ENCODE measurements at places on chromosomes 6 and 20.
A peak's percentile ranks its signal among the peaks of the same experiment; 100 is the strongest.

DNA sequence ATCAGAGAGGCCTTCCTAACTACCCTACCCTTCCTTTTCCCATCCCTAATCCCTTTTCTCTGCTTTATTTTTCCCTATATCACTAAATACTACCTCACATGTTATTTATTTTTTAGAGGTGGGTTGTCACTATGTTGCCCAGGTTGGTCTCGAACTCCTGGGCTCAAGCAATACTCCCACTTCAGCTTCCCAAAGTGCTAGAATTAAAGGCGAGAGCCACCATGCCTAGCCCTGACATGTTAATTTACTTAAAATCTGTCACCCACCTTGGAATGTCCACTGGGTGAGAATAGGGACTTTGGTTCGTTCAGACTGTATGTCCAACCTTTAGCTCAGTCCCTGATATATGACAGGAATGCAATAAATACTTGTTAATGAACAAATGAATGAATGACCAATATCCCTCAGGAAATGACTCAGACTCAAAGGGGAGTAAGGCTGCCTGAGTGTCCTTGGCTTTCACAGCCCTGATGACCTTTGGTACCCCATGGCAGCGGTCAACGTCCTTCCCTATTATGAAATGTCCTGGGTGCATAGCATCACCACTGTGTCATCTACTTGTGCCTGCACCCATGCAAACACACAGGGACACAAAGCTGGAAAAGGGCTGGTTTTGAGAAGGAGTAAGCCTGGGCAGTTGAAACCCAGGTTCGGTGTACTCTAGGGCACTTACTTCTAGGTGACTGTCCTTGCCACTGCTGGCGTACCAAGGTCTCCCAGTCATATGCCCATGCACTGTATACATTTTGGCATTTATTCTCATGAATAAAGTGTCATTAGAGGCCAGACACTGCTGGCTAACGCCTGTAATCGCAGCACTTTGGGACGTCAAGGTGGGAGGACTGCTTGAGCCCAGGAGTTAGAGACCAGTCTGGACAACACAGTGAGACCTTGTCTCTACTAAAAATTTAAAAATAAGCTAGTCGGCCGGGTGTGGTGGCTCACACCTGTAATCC lies 26.5 kb downstream of the BCL2L1 start:
- DNase-seq: no peak

- DNase-seq: no peak
Measured at GRCh38 chr6:138785079-138785478, 10.8 kb upstream of the ECT2L start.

DNA sequence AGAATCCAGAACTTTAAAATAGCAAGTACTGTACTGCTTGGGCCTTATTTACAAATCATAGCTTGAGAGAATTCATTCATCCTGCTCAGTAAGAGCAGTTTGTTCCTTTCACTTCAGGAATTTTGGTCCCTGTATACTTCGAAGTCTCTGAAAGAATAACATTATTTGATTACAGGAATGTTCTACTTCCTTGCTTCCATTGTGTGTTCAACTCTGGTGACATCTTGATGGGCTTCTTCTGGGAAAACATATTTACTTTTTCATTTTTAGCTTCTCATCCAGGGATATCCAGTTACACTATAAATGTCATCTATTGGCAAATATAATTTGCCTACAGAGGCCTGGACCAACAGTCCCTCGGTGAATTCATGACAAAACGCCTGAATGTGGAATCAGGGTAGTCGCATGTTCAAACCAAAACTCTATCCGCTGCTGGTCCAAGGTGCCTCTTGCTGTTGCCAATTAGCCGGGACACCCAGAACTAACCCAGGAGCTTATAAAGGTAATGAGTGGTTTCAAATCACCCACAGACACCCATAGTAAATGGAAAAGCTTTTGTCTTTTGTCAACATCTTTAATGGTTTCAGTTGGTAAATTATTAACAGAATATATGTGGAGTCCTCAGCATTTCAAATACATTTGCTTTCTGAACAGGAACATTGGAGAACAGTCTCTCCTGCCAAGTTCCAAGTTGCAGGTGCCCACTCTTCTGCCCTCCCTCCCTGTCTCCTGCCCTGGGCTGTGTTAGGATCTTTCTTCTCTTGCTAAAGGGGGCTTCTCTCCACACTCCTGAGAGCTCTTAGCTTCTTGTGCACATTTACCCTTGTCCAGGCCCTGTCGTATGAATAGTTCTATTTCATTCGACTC lies 162.5 kb upstream of the CITED2 start:
- DNase-seq: no peak

GRCh38 chr20:47492284-47492683 lies 9.4 kb upstream of the NCOA3 start:
- no peak for DNase-seq

DNA sequence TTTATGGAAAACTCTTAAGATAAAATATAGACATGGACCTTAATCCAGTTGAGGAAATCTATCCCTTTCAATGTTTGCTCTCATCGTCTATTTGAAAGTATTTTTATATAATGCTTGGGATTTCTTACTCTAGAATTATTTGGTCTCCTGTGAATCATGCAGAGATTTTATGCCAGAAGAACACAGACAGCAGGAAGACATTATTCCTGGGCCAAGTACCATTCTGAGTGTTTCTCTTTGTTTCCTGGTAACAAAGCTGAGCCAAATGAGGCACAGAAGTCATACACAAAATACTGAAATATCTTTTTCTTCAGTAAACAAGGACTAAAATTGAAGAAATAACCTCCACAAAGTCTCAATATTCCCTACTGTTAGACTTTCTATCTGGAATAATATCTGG lies 538.2 kb upstream of the EYS start:
- DNase-seq: no peak

DNA sequence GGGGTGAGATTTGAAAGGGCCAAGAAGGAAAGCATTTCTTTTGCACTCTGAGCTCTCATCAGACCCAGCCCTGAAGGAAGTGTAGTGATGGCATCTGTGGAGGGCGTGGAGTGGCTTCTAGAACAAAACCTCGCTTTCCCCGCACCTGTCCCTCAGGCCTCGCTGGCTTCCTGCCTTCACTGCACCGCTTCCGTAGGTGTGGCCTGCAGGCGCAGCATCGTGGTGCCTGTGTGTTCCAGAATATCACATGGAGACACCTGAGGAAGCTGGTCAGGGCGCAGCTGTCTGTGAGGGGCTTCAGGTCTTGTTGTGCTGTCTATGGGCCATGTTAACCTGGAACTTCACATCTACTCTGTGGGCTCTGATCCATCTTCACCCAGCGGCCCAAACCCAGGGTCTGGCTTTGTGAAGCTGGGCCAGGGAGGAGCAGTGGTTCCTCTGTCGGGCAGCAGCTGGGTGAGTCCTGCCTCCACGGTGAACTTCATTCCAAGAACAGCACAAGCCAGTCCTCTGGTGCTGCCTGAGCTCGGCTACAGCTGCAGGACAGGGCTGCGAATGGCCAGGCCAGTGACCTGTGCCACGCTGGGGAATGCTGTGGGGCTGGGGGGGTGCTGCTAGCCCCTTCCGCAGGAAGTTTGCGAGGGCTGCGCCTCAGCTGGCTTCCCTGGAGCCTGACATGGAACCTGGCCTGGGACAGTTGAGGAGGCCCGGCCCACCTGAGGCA lies 40.9 kb downstream of the DSTN start:
- peak; percentile 31 for DNase-seq

DNA sequence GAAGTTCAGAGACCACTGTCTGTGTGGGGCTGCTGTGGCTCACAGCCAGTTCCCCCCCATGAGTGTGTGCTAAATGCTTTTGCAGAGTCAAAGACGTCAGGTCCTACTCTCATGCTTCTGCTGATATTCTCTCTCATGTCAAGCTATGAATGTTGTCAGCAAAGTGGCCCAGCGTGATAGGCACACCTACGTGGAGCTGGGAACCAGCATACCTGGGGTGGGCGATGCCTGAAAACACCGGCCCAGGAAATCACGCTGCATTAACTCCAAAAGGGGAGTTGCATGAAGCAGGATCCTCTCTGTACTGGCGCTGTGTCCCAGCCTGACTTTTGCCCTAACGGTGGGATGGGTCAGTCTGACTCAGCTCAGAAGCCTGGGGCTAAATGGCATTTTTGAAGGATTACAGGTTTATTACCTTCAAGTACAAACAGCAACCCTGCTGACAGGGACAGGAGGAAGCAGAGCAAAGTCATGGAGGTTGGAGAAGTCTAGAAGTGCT lies 9.0 kb upstream of the MRPS10 start:
- DNase-seq: no peak

DNA sequence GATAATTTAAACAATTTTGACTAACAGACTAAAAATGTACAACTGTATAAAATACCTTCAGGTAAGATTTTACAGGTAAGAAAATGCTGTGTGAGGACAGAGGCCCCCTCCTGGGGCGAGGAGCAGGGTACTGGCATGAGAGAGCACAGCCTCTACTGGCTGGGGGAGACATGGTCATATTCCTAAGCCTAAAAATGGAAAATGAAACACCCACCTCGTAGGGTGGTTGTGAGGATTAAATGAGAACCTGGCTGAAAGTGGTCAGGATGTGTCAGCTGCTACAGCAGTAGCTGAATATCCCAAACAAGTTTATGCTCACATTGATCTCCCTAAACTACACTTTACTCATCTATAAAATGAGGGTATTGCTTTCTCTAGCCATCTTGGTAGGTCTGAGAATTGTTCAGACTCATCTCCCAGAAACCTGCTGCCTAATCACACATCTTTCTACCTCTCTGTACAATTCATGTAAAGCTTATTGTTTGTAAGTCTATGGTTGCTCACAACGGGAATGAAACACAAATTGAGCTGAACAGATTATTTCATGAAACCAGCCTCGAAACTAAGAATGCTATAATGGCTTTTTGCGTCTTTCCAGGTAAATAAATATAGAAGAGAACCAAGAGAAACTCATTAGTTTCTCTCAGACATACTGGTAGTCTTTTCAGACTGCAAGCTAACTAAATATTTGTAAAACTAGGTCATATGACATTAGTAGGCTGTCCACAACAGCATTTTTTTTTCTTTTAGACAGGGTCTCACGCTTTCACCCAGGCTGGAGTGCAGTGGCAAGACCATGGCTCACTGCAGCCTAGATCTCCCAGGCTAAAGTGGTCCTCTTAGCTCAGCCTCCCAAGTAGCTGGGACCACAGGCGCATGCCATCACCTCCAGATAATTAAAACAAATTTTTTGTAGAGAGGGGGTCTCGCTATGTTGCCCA lies 69.6 kb downstream of the POPDC3 start:
- DNase-seq: no peak

DNA sequence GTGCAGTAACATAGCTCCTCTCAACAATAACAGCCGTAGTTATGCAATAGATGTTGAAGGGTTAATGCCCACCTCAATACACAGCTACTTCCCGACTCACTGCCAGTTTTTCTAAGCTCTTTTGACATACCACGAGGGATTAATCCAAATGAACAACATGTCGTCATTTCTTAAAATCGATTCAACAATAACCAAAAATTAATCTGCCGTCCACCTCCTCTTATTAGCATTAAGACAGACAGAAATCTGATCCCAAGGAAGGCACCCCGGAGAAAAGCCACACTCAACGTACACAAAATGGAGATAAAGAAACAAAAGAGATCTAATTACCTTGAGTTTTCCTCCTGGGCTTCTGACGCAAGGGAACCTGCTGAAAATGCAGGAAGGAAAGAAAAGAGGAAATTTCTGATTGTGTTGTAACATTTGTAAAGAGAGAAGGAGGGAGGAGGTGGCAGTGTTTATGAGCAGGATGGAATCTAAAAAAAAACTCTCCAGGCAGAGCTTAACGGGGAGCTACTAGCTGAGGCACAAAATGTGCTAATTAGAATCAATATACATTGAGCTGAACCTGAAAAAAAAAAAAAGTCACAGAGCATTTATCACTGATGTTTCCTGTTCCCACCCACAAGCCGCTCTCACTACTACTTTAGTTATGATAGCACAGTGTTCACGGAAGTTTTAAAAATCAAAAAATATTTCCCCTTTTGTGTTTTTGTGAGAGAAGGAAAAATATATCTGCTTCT lies 109.3 kb downstream of the IPCEF1 start:
- DNase-seq: no peak

GRCh38 chr6:10626154-10626741 lies 68.2 kb downstream of the C6orf52 start:
- DNase-seq: no peak

DNA sequence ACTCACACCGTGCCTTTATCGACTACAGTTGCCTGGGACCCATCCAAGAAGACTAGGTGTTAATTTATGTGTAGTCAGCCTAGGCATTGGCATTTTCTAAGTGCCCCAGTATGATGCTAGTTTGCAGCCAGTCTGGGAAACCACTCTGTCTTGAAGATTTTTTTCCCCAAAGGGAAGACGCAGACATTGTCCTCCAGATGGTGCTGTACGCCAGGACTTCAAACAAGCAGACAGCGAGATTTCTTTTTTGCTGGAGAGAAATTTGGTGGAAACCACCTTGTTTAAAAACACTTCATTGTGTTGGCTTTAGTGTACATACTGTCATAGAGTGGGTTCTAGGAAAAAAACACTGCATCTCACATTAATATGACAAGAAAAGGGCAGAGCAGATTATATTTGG lies 30.0 kb downstream of the ALDH5A1 start:
- no peak for DNase-seq

GRCh38 chr20:59661153-59661552 lies 56.8 kb downstream of the PHACTR3 start:
- no peak for DNase-seq

DNA sequence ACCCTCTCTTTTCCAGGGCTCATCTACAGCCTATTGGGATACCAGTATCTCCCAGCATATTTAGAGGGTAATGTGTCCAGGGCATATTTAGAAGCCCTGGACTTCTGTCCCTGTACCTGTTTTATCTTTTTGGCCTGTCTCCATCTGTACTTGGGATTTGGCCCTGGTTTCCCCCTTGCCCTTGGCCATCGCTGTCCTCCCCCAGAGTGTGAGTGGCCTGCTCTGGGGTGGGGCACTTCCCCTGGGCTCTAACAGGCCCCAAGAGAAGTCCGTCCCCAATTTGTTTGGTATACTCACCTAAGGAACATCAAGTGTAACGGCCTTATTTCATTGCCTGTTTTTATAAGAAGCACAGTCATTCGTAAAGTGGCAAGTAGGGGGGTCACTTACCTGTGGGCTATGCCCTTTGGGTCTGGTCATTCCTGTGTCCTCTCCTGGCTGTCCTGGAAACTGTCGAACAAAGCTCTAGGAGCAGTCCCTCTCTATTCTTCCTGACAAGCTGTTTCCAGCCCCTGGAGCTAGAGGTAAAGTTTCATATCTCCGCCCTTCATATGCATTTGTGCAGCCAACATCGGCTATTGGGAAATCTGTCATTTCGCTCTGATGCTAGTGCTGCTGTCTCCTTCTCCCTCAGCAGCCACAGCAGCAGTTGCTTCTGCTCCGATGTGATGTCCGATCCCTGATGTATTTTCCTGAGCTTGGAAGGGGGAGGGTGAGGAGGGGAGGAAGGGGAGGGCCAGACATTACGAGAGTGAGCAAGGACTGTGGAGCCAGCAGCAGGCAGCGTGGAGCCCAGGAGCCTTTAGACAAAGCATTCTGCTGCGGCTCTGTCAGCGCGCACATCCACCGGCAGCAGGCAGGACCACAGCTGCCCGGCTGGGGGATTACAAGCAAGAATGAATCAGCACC lies 83.4 kb downstream of the TCP11 start:
- DNase-seq: no peak

DNA sequence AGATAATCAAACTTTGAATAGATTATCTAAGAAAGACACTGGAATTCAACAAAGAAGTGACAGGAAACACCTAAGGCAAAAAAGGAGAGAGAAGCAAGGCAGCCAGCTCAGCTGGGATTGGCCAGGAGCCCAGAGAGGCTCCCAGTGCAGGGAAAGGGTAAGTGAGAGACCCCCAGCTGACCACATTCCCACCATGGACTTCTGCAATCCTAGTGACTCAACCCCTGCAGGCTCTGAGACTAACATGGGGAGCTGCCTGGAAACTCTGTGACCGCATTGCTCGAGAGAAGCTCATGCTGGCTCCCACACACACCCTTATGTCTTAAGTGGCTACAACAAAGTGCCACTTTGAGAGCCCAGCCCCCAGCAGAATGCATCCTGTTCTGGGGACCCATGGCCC lies 215.1 kb downstream of the PACRG start:
- DNase-seq: no peak
